ENCODE measurements at places on chromosomes 2 and 18.

DNA sequence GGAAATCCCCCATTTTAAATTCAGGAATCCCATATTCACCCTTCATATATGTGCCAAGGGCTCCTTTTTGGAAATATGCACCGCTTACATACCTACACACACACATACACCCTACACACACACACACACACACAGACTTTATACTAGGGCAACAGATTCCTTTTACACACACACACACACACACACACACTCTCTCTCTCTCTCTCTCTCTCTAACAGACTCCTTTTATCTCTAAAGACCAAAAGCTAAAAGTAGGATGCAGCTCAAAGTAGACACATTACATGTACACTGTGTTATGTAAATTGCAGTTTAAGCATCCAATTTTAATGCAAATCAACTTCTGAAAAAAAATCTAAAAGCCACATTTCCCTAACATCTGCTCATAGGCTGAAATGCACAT is 130.9 kb upstream of the CAPN13 start:
- no peak for DNase-seq

DNA sequence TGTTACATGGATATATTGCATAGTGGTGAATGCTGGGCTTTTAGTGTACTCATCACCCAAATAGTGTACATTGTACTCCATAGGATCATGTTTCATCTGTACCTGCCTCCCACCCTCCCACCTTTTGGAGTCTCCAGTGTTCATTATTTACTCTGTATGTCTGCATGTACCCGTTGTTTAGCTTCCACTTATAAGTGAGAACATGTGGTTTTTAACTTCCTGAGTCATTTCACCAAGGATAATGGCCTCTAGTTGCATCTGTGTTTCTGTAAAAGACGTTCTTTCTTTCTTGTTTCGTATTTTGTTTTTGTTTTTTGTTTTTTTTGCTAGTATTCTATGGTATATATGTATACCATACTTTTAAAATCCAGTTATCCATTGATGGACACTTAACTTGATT is 107.5 kb downstream of the MSTN start:
- no peak for DNase-seq

DNA sequence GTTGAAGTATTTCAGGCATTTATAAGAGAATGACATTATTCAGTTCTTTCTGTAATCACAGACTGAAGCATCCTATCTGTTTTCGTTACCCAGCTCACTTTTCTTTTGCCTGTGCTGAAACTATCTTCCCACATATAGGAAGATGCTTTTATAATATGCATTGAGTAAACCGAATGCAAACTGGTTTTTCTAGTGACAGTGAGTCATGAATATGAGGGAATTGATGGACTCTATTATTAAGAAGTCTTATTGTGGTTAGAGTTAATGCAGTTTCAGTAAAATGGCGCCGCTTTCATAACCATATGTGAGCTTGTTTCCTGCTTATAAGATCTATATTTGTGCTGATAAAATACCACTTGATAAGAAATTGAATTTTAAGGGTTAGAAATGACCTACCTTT is 59.2 kb downstream of the ACVR2A start:
- DNase-seq: no peak

GRCh38 chr2:46847185-46847710 is 68.4 kb downstream of the MCFD2 start:
- no peak for DNase-seq

- DNase-seq: no peak
Observed at GRCh38 chr18:80188643-80189530, 58.4 kb downstream of the PARD6G start.

DNA sequence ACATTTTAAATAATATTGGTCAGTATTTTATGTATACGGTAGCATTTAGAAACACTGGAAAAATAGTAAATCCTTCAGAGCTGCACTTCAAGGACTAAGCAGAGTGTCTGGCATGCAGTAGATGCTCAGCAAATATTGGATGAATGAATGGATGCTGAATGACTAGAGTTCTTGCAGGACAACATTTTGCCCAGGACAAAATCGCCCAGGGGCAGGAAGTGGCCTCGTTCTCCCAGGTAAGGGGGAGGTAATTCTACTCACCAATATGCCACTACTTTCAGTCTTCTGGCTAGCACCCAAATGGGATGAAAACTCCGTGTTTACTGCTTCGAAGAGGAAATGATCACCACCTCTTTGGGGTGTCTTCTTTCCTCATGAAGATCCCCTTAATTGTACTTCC is 4.0 kb upstream of the DGUOK start:
- no peak for DNase-seq

DNA sequence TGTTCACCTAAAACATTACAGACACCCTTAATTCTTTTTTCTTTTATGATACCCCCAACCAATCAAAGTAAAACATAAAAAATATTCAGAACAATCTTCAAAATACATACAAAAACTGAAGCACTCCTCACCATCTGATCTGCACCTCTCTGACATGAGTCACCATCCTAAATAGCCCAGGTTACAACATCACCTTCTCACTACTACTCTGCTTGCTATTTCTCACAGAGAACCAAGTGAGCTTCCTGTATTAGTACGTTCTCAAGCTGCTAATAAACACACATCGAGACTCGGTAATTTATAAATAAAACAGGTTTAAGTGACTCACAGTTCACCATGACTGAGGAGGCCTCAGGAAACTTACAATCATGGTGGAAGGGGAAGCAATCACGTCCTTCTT is 183.5 kb downstream of the CBLN2 start:
- DNase-seq: no peak

GRCh38 chr18:34633368-34633767 is 76.7 kb upstream of the DTNA start:
- no peak for DNase-seq

- no peak for DNase-seq
Observed at GRCh38 chr2:207796585-207797350, 27.1 kb upstream of the FZD5 start.

GRCh38 chr2:144890828-144891227 is 370.9 kb upstream of the ZEB2 start:
- no peak for DNase-seq

GRCh38 chr2:86038291-86039081 is 67.2 kb downstream of the POLR1A start:
- DNase-seq: peak; percentile 85

GRCh38 chr18:23612434-23613090 is 26.3 kb upstream of the NPC1 start:
- no peak for DNase-seq

- DNase-seq: no peak
Observed at GRCh38 chr2:3388412-3388738, 8.9 kb downstream of the TRAPPC12 start.

- DNase-seq: no peak
Observed at GRCh38 chr2:240766072-240766471, 53.9 kb downstream of the KIF1A start.

DNA sequence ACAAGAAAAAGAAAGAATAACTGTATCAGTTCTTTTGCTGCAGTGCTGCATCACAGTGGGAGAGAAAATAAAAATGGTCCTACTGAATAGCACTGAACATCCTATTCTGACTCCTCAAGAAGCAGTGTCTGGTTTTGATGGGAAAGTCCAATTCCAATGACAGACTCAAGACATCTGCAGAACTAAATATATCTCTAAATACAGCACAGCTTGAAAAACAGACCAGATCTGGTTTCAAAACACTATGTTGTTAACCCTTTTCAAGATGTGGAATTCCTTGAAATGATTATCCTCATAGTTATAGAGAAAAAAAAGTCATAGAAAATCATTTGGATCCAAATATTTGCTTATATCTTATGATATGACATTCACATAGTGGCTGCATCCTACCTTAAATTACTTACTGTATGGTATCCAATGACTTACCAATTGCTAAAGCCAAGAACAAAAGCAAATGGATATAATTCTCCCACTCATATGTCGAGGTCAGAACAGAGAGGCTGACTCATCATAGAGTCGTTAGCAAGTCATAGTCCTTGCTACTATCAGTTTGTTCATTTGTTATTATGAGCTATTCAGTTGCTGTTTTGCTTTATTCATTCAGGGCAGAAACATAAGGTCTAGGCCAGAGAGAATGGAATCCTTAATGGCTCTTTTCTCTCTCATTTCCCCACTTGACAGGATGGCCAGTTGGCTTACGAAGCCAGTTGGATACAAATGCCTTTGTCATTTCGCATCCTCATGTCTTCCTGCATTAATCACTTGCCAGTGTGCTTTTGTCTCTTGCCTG is 62.5 kb upstream of the ACVR2A start:
- no peak for DNase-seq

DNA sequence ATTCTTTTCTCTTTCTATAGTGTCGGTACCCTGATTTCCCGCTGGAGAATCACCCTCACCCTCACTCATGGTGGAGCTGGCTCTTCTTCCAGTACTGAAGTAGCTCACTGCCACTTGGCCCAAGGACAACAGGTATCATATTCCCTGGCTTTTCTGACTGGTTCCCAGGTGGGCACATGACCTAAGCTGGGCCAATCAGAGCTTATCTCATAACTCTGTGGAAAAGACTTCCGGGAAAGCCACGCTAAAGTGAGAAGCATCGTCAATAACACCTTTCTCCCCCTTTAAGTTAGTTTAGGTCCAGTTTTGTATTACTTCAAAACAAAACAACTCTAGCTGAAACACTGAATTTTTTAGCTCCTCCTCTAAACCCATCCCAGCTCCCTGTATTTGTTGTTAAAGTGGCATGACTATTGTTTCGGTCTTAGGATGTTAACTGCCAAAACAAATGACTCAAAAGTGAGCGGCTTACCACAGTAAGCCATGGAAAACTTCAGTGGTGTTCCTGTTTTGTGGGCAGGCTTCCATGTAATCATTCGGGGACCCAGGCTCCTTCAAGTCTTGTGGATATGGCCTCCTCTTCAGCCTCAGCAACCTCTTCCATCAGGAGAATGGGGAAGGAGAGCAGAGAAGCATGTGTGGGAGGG is 137.4 kb upstream of the DLX2 start:
- DNase-seq: no peak

DNA sequence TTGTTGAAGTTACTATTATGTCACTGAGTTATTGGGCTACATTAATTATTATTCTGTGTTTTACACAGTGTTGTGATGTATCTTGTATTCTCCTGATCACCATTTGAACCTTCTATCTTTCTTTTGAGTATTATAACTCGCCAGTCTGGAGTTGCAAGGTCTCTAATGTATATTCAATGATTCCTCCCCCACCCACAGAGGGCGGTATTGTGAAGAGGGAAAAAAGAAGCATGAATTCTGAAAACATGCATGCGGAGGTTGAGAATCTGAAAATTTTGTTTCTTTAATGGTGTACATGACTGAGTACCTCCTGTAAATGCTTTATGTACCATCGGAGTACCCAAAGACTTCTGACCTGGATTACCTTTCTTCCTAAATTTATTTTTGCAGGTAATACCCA is 266.6 kb downstream of the NR4A2 start:
- peak; percentile 6 for DNase-seq

- peak; percentile 46 for DNase-seq
Observed at GRCh38 chr2:233165895-233166661, 85.4 kb upstream of the ATG16L1 start.

GRCh38 chr2:95041060-95041823 is 15.7 kb downstream of the MAL start:
- no peak for DNase-seq

- DNase-seq: no peak
Observed at GRCh38 chr2:127309468-127309867, 15.5 kb upstream of the ERCC3 start.

- no peak for DNase-seq
Observed at GRCh38 chr2:191333911-191334357, 88.7 kb downstream of the MYO1B start.

DNA sequence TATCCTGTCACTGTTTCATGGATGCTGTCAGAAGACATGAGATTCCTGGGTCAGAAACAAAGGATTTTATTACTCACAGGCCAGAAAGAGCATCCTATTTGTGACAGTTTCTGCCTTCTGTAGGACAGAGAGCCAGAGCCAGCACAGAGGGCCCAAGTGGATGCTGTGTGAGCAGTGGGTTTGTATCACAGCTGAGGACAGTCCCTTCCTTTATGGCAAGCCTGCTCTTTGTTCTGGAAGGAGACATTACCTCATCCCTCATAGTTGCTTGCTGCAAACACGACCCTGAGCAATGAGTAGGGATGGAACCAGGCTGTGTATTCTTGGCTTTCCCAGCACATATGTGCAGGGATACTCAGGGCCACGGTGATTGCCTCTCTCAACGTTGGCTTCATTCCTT is 41.6 kb downstream of the ARHGEF4 start:
- DNase-seq: no peak

GRCh38 chr2:226087051-226087450 is 687.5 kb downstream of the NYAP2 start:
- DNase-seq: no peak

GRCh38 chr18:65753520-65753919 is 2.7 kb downstream of the CDH7 start:
- peak; percentile 1 for DNase-seq

DNA sequence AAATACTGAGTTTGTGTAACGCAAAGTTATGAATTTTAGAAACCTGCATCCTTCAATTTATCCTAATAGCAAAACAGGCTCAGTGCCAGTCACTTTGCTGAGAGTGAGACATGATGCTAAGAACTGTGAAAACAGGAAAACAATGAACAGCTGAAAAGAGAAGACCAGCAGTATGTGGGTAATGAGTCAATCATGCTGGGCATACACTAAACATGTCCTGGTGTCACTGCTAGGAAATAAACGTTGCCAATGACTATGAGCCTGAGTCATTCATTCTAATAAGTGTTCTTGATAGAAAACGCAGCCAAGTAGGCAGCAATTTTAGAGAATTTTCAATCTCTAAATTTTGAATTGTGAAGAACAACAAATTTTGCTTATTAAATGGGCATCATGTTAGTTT is 237.3 kb downstream of the GALR1 start:
- DNase-seq: no peak

DNA sequence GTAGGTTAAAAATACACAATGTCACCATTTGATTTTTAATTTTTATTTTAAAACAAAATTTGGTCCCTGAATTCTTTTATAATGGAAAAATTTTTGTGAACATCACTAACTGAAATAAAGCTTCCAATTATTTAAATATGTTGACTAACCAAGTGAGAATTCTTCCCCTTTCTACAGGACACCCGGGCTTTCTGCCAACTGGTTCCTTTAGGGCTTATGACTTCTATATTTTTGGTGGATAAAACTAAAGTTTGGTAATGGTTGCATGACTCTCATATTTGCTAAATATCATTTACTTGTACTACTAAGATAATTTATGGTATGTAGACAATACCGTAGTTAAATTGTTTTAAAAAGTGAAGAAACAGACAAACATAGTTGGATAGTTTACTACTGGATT is 291.0 kb upstream of the DOK6 start:
- DNase-seq: no peak

DNA sequence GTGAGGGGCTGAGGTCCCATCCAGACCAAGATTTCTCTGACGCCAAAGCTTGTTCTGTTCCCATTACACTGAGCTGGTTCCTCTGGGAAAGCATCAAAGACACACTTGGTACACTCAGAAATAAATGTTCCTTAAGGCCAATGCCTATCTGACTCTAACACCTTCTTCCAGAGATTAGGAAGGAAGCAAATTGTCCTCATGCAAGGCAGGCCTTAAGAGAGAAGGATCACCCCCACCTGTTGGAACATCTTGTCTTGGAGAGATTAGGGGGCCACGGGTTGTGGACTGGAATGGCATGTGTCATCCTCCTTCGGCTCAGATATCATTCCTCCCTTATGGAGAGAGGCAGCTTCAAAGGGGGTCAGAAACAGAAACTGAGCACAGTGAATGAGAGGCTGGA is 100.2 kb downstream of the ANKRD44 start:
- no peak for DNase-seq

GRCh38 chr18:75199327-75199726 is 9.6 kb downstream of the PTGR3 start:
- DNase-seq: no peak
